ENCODE measurements at places on chromosomes 3 and 15. TPM values are rescaled to one million over a fixed set of nuclear protein-coding genes. Genes with fewer than 3 reads are reported as not detected.

DNA sequence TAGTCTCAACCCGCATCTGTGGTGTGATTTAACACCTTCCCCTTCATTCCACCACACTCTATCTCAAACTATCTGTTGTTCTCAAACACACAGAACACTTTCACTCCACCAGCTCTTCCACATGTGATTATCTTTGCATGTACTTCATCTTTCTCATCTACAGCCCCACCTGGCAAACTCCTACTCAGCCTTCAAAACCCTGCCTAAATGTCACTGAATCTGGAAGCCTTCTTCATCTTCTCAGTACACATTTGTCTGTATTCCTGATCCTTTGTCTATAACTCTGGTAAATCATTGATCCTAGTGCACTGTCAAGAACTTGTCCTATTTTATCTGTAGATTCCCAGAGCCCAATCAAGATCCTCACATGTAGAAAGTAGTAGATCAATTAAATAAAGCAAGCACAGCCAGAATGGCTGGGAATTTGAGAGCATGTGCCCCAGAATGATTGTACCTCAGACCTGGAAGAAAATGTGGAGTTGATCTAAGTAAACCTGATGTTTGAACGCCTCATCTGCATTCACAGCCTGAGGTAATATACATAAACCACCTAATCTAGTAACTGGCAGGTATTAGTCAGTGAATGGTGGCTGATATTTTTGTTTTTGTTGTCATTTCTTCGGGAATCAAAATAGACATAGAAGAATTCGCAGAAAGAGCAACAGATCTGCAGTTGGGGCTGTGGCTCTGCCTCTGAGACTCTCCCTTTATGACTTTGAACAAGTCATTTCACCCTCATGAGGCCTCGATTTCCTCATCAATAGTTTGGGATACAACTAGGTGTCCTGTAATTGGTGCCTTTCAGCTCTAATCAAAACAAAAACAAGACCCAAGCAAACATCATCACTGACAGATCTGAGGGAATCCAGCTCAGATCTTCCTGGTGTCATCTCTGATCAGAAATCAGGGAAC, 28.0 kb upstream of the MAGEF1 start:
- no peak for DNase-seq

The IL17RE gene
- total RNA-seq: 1.1 TPM

DNA sequence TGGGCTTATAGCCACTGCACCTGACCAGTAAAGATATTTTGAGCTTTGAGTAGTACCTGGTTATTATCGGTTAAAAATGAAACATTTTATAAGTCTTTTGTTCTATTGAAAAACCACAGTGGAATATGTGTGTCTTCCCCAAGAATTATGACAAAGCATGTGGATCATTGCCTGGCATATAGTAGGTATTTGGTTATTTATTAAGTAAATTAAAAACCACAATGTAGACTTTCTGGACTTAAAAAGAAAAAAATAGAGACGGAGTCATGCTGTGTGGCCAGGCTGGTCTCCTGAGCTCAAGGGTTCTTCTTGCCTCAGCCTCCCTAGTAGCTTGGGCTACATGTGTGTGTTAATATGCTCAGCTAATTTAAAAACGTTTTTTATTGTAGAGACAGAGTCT, 43.5 kb downstream of the UBE2E2 start:
- DNase-seq: no peak

DNA sequence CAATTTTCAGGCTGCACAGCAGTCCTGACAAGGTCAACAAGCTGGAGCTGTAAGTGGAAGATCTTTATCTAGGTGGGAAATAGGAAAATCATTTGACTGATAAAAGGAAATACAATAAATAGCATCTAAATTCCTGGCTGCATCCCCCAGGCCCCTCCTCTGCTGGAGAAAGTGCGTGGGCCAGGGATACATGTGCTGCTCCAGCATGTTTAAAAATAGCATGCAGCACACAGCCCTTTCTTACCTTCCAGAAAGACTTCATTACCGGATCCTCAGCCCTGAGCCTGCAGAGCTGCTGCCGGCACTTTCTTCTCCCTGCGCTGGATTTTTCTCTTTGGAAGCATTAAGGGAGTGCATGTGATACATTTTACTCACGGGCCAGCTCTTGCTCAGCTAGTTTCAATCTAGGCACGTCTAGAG, 77.3 kb downstream of the HMG20A start:
- DNase-seq: no peak

GRCh38 chr3:42764561-42765295, 8.3 kb downstream of the CCDC13 start:
- DNase-seq: no peak

The SERINC4 gene
- not detected for total RNA-seq

DNA sequence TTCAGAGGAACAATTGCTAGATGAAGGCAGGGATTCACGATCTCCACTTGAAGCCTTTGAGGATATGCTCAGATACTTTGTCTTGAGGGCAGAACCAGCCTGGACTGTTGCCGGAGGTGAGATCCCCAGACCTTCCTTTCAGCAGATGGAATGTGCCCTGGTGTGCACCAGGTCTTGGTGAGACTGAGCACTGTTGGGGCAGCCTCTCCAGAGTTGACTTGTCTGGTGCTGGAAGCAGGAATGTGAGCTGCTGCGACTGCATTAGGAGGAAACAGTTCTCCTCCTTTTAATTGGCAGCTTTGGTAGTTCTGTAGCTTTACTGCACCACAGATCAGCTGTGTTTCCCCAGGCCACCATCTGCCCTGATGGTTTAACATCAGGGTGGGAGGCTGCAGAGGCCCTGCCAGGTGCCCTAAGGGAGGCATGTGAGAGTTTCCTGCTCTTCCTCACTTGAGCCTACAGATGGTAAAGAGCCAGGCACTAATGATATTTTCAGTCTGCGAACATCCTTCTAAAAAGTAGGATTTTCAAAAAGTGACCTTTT, 58.5 kb downstream of the CTDSPL start:
- no peak for DNase-seq
